Stomach (tissue), 19 donors: ENCODE measurements at places on chromosomes 16 and 17. TPM values are rescaled to one million over a fixed set of nuclear protein-coding genes. Genes with fewer than 3 reads are reported as not detected.

Gene EPX
- polyA plus RNA-seq: not detected

Gene CIBAR2
- not detected for polyA plus RNA-seq

Gene PRAC2
- not detected for polyA plus RNA-seq

Gene CES3
- 2.8 TPM for polyA plus RNA-seq

Gene AIPL1
- not detected for polyA plus RNA-seq

Gene NUBP2
- 74.7 TPM for polyA plus RNA-seq

Gene AANAT
- 0.44 TPM for polyA plus RNA-seq
